ENCODE measurements at places on chromosomes 4 and X.
A peak's percentile ranks its signal among the peaks of the same experiment; 100 is the strongest.

- DNase-seq, result no peak
Observed at GRCh38 chr4:43224559-43224958, 332.0 kb downstream of the GRXCR1 start.

DNA sequence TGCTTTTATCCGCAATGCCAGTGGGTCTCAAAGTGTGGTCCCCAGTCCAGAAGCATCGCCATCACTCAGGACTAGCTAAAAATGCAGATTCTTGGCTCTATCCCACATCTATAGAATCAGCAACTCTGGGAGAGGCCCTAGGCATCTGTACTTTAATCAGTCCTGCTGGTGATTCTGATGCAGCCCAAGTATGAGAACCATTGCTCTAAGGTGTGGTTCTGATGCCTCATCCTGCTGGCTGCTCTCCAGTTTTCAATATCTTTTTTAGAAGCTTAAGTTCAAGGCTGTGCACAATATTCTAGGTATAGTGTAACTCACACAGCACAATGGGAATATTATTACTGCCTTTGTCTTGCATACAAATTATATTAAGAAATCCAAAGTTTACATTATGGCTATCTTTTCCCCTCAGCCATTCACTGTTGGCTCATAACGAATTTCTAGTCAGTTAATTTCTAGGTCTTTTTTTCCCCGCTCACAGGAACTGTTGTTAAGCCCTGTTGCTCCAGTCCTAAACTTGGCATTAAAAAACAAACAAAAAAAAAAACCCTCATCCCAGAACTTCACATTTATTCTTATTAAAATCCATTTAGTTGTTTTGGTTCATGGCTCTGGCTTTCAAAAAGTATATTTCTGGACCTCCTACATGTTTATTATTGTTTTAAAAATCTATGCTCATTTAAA, 109.1 kb downstream of the PHEX start:
- DNase-seq, result no peak

DNA sequence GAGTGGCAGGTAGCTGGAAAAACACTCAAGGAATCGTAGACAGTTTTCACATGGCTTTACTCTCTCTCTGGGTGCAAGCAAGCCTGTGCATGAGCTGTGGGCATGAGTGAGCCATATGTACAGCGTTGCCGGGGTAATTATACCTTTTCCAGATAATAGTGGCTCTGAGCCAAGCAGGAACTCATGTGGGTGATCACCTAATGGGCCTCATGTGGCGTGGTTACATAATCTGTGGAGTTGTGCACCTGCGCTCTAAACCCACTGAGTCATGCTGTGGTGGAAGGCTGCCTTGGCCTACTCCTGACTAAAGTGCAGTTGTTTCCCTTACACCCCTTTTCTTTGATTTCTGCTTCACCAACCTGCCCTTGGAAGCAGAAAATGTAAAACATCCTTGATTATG, 1564.5 kb upstream of the PCDH10 start:
- no peak for DNase-seq

DNA sequence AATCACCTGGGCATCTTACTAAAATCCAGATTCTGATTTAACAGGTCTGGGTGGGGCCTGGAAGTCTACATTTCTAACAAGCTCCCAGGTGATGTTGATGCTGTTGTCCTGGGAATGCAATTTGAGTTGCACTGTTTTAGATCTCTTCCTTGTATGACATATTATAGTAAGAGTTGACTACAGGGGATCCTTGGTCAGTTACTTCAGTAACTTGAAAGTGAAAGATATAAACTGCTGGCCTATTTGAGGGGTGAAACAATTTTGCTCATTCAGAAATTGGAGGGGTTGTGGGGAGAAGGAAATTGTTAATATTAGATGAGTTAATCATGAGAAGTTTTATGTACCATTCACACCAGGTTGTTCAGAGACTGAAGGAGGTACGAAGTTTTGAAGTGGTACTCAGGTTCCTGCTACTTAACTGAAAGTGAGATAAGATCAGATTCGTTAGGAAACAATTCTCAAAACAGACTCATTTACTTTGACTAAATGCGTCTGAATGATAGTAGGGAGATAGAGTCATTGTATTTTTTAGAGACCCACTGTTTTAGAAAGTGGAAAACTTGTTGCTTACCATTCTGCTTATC, 12.5 kb downstream of the SH2D1A start:
- DNase-seq, result no peak

GRCh38 chr4:40829586-40829985, 79.8 kb downstream of the NSUN7 start:
- no peak for DNase-seq

- DNase-seq, result no peak
Observed at GRCh38 chr4:39942507-39942906, 35.2 kb downstream of the PDS5A start.

DNA sequence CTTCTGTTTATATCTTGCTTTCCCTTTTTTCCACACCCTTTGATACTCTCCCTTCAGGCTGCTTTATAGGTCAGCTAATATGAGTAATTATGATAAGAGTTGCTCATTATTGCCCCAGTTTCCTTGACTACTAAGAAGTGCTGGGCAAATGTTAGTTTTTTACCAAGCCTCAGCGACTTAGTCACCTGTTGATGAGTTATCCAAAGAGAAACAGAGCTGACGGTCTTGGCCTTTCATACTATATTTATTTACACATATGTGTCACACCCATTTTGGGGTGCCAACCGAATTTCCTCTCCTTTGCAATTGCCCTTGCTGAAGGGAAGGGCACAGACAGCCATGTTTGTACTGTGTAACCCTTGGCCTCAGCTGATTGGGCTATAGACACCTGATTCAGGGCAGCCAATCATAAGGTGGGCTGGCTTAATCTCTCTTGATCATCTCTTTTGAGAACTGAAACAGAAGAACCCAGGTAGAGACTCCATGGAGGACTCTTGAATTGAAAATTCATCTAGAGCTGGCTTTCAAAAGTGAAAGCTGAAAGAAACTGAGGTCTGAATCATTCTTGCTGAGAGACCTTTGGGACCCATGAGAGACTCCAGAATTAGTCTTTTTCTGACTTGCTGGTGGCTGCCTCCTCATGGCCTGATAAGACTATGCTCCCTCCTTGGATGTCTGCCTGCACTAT, 111.7 kb upstream of the RPS6KA3 start:
- no peak for DNase-seq

GRCh38 chrX:132594129-132594528, 105.3 kb upstream of the MBNL3 start:
- no peak for DNase-seq

- DNase-seq, result no peak
Observed at GRCh38 chrX:132592880-132593279, 104.0 kb upstream of the MBNL3 start.

GRCh38 chrX:140507982-140508305, 3.1 kb upstream of the SOX3 start:
- no peak for DNase-seq

DNA sequence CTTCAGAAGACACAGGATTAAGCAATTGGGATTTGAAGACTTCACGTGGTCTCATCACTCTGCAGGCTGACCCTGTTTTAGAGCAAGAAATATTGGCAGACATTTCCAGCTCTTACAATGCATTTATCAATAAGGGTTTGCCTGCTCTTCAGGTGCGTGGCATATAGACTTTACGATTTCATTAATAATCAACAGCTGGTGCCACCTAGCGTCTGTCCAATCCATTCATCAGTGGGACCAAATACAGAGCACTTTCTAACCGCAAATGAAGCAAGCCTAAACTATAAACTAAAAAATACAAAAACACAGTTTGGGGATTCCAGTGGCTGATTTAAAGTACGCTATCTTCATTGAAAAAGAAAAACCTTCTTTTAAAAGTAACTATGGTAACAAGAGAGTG, 125.4 kb upstream of the DMD start:
- no peak for DNase-seq

- DNase-seq, result no peak
Observed at GRCh38 chrX:78375894-78376293, 48.5 kb upstream of the CYSLTR1 start.

DNA sequence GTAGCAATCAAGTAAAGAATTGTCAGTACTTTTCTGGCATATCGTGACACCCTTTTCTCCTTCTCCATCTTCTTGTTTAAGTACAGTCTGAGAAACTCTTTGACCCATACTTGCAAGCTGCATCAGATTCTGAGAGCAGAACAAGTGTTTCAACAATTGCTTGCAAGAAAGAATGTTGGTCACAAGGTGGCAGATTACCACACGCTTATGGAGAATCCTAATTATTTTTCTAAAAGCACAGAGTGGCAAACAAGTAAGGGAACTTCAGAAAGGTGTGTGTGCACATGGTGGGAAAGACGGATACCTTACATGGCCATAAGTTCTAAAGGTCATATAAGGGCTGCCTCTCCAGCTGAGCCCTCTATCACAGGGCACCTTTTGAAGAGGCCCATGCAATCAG, 136.4 kb upstream of the FGF13 start:
- DNase-seq, result no peak

- no peak for DNase-seq
Observed at GRCh38 chr4:138775890-138776289, 239.7 kb upstream of the NOCT start.

DNA sequence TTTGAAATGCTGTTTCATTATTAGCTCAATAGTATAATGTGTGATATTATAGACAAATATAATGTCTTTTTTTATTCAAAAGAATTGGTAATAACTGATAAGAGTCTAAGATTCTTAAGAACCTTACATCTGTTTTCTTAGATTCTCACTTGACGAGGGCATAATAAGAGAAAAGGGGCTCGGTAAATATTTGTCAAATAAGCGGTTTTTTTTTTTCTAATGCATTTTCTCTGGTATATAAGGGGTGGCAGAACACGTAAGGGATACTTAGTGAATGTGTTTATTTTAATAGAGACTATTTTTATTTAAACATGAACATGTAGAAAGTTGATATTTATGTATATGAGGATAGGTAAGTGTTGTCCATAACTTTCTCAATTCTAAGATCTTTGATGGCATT, 200.6 kb downstream of the RAPGEF2 start:
- no peak for DNase-seq

DNA sequence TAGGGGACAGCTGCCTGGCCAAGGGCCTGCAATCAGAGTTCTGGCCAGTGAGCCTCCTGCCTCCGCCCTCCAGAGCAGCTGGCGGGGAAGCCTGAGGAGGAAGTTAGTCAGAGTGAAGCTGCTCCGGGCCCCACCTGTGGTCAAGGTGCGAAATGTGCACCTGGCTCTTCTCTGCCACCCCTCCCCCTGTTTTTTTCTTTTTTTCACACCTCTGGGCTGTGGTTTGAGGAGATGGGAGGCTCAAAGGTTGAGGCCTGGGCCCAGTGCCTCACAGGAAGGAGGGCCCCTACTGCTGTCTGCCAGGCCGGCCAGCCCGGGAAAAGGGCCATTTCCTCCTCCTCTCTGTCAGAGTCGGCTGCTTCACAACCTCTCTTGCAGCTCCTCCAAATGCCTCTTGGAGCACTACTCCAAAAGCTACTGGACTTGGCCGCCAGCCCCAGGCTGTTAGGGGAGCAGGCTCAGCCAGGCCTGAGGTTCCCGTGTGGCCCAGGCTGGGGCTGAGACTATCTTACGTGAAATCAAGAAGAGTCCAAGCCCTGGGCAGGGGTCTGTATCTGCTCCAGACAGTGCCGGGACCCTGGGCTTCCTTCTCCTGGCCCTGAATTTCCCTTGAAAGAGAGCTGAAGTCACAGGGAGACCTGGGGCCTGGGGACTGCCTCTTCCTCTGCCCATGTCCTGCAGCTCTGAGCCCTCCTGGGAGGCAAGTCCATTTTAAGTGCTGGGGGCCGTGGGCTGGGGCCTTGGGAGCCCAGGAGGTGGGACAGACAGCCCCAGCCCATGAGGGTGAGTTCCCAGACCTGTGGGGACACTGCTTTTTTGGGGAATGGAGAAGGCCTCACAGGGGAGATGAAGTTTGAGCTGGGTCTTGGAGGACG, 4.5 kb upstream of the CXCR3 start:
- peak; percentile 73 for DNase-seq

- no peak for DNase-seq
Observed at GRCh38 chrX:122625239-122625638, 558.8 kb upstream of the GRIA3 start.

DNA sequence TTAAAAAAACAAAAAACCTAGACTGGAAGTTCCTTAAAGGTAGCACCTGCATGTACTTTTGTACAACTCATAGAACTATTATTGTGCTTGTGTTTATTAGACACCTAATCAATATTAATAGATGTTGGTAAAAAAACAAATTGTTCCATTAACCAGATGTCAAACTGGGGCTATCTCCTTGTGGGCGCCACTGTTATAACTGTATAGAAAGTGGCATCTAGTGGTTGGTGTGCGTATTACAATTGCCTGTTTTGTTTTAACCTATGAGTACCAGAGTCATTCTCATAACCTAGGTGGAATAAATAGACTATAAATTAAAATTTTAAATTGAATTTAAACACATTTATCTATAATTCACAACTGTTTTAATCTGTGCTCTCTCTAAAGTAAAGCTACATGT, 97.4 kb downstream of the COL4A5 start:
- no peak for DNase-seq

- no peak for DNase-seq
Observed at GRCh38 chr4:187608001-187608421, 387.6 kb upstream of the ZFP42 start.

GRCh38 chr4:70062000-70062399, 11.8 kb downstream of the HTN1 start:
- DNase-seq, result no peak

GRCh38 chrX:133600536-133600935, 185.2 kb upstream of the GPC4 start:
- no peak for DNase-seq

DNA sequence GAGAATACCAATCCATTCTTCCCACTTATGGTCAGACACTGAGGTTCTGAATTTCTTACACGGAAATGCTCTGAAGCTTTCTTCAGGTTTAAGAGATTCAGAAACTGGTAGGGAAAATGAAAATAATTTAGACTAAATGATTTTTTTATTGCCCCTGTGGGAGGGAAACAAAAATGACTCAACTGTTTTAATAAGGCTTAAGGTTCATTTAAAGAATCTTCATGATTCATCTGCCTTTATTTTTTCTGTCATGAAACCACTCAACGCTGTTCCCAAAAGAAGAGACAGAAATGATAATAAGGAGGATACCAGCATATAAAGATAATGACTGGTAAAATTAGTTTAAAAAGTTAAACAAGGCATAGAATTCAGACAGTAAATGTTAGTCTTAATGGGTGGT, 39.3 kb upstream of the FAM47B start:
- DNase-seq, result no peak

DNA sequence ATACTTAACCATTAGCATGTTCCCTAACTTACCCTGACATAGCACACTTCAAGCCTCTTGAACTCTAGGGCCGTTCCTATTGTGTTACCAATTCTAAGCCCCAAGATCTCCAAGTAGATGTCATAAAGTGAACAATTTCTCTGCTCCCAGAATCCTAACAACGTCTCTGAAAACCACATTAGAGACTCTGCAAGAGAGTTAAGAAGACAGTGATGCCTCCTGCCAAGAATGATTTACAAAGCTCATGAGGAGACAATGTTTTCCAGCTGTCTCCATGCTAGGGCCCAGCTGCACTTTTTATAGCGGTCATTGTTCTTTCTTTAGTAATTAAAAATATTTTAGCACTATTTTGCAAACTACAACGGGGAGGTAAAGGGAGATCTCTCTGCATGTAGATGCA, 358.4 kb downstream of the PPP3CA start:
- no peak for DNase-seq

DNA sequence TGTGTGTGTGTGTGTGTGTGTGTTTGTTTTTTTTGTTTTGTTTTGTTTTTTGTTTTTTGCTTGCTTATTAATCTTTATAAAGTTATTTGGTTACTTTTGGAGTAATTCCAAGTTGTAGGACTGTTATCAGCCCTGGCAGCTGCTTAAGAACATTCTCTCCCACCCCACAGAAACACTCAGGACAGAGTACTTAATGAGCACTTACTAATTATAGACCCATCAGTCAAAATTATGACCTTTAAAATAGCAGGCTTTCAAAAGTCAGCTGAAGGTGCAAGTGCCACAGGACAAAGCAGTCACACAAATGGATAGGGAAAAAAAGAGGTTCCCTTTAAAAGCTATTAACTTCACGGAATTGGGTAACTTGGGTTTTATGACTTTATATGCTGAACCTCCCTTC, 69.0 kb downstream of the BEND2 start:
- no peak for DNase-seq

Data from T-helper 22 cell (primary cell).